ENCODE measurements at places on chromosomes 12 and 14.

GRCh38 chr14:60095781-60096450 is 4.2 kb downstream of the PCNX4 start:
- DNase-seq, result no peak

GRCh38 chr12:47736877-47737676 is 11.8 kb upstream of the ENDOU start:
- DNase-seq, result no peak

DNA sequence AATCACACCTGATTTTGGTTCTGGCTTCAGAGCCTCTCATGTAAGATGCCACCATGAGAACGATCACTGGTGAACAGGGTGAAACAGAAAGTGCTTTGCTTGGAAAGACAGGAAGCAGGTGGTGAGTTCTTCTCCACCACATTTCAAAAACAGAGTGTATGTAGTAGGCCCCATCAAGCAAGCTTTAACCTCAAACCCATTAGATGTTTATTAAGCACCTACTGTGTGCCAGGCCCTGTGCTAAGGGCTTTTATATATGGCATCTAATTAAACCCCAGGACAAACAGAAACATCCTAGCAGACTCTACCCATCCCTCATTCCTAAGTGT is 47.8 kb upstream of the MED13L start:
- DNase-seq, result no peak

- DNase-seq, result no peak
Observed at GRCh38 chr12:106861984-106862916, 87.8 kb downstream of the RIC8B start.

DNA sequence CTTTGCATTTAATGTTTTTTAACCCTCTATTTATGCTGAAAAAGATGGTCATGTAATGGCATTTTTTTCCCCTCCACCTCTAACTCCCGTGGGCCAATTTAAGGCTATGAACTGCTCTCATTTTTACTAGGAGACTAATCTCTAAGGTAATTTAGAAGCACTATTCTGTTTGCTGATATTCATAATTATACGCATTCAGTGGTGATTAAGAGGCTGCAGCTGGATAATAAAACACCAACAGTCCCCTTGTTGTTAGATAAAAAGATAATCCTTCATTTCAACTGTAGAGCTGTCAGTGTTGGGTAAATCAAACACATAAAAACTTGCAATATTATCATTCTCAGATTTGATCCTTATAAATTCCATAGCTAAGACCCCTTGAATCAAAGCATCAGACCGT is 8.9 kb downstream of the MYO1H start:
- DNase-seq, result no peak

DNA sequence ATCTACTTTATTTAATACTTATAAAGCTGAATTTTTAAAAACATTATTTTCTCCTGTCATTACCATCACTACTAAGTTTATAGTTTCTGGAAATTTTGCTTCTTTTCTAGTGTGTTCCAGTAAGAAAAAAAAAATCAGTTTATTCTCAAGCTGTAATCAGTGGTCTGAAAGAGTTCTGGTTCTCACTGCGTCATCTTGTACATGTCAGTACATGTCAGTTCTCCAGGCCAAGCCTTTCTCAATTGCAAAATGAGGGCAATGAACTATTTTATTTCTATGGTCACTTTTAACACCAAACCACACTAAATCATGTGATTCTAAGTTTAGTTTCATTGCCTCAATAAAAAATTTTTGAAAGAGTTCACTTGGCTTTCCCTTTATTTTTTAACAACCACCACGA is 468.9 kb upstream of the LRFN5 start:
- no peak for DNase-seq

GRCh38 chr12:6567112-6567670 is 900 bp downstream of the NOP2 start:
- no peak for DNase-seq

DNA sequence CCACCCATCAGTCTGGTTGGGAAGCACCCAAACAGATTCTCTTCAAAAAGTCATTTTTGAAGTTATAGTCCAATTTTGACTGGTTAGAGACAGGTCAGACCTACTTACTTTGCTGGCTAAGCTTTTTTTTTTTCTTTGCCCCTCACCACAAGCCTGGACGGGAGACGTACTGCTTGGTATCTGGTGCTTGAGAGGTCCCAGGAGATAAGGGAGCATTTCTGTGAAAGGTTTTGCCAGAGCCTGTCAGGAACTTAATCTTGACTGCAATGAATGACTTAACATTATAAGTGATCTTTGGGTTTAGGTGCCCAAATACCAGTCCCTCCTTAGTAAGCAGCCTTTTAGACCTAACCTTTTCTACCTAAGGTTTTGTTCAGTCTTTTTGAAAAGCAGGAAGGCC is 6.3 kb downstream of the MTHFD1 start:
- no peak for DNase-seq
